ENCODE measurements at places on chromosomes 4 and X.

DNA sequence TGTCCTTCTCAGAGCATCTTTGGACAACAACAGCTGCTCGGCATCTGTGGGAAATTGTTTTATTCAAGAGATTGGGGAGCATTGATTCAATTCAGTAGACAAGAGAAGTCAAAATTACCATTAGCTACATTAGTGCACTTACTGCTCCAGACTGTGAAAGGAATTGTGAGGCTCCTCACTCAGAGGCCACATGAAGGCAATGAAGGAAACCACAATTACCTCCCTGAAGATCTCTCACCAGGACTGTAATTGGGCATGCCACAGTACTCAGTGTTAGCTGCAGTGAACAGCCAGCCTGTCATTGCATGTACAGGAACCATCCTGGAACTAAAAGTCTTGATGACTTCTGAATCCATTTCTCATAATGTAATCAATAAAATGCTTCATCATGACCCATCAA, 144.8 kb downstream of the PPA2 start:
- no peak for DNase-seq

- no peak for DNase-seq
These were observed 712 bp downstream of the STX18 start for GRCh38 chr4:4541040-4541631.

GRCh38 chrX:40199704-40200103, 101.9 kb upstream of the BCOR start:
- DNase-seq = no peak

DNA sequence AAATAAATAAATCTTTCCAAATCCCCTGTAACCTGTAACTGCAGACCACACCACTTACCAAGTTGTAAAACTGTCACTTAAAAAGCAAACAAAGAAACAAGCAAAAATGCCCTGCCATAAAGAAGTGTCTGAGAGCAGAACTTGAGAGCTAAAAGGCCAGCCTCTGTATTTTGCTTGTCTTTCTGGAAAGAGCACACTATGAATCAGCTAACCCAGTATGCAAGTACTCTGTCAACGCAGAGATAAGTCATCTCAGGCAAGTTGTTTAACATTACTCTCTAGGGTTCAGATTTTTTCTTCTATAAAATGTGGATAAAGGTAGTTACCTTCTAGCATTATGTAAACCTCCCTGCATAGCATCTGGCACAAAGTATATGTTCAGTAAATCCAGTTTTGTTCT, 134.8 kb downstream of the HS3ST1 start:
- no peak for DNase-seq

- no peak for DNase-seq
These were observed 47.5 kb upstream of the RAP2C start for GRCh38 chrX:132266583-132267355.

- no peak for DNase-seq
These were observed 179.6 kb upstream of the RBPJ start for GRCh38 chr4:26141051-26141721.

DNA sequence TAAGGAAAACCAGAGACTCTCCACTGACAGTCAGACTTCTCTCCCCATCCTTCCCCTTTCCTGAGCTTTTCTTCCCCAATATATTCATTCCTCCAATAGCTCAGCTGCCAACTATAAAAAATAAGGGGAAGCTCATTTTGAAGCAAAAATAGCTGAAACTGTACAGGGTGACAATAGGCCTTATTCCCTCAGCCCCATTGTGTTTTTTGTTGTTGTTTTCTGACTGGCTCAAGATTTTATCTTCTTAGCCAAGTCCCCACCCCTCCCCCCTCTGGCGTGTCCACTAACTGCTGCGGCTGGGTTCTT, 26.2 kb downstream of the PRPS1 start:
- no peak for DNase-seq

DNA sequence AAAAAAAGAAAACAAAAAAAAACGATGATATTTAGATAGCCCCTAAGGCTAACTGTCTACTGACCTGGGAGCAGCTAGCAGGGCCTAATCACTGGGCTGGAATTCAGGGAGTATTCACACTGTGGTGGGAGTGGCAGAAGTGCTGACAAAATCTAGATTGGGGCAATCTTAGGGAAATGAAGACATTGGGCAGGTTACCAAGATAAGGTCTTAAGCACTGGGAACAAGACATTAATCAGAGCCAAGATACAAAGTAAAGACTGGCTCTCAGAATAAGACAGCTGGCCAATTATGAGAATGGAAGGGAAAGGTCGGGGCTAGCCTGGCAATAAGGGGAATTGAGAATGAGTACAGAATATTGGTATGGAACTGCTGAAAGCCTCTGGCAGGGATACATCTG, 100.2 kb upstream of the GRIA3 start:
- peak; percentile 51 for DNase-seq

DNA sequence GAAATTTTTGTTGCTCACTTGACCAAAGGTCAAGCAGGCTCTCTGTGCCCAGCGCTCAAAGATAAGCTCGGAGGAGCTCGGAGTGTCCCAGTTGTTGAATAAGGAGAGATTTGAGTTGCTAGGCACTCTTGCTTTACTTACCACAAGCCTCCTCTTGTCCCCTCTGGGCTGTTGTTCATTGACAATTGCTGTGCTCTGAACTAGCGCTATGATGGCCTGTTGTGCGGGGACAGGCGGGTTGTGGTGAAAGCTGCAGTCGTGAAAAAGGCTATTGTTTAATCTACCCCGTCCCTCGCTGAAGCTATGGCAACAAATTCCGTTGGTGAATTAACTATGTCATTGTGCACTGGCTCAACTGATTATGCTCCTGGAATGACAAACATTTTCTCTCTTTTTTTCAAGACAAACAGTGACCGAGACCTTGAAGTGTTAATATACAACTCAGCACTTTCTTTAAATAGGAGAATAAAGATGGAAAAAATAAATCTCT, 21.0 kb upstream of the POLA1 start:
- no peak for DNase-seq

GRCh38 chr4:76016393-76016792, 6.9 kb downstream of the CXCL10 start:
- no peak for DNase-seq

DNA sequence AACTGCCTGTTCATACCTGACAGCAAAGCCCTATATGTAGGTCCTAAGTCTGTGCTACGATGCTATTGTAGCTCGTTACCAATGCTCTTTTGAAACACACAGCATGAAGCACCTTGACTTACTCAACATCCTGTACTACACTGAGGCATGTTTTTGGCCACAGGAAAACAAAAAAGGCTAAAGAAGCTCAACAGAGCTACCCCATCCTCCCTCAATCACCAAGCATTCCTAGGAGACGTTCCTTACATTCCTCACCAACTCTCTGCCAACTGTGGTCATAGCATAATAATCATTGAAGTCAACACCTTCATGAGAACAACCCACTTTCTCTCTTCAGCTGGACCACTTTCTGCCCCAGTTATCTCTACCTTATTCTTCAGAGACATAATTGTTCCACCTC, 73.7 kb upstream of the SLC25A43 start:
- no peak for DNase-seq
